Stimulated activated CD8-positive, alpha-beta memory T cell treated with anti-CD3 and anti-CD28 coated beads, Interleukin-15, amount 100 ng/mL, for 4 hours (primary cell): ENCODE measurements at places on chromosomes 3 and 15.

- no peak for DNase-seq
Observed at GRCh38 chr3:48415251-48415953, 14.5 kb downstream of the PLXNB1 start.

DNA sequence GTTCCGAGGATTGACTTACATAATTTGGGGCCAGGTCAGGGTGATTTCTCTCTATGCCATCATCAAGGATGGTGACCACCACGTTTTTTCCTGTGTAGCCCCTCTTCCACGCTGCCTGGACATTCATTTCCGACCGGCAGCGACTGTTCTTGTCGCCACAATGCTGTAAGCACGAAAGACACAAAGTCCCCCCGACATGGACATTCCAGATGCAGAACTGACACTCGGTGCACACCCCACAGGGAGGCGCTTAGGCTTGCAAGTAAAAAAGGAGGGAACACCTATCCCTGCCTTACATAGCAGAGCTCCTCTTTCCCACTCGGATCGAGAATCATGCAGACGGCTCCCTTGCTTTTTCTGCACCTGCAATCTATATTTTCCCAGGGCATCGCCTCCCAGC, 58.2 kb downstream of the PCSK6 start:
- DNase-seq, result no peak

DNA sequence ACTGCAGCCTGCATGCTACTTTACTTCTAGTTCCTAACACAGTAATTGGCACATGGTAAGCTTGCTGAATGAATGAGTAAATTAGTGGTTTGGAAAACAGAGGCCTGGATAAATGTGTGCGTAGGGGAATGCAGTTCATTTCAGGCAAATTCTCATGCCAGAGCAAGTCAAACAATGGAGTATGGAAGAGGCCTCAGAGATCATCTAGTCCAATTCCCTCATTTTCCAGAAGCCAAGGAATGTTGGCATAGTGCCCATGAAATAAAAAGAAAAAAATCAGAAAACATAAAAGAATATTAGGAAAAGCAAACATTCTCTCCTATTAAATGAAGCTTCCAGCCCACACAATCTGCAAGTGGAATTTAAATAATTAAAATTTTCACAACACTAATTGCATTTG, 92.4 kb downstream of the MB21D2 start:
- DNase-seq, result no peak

DNA sequence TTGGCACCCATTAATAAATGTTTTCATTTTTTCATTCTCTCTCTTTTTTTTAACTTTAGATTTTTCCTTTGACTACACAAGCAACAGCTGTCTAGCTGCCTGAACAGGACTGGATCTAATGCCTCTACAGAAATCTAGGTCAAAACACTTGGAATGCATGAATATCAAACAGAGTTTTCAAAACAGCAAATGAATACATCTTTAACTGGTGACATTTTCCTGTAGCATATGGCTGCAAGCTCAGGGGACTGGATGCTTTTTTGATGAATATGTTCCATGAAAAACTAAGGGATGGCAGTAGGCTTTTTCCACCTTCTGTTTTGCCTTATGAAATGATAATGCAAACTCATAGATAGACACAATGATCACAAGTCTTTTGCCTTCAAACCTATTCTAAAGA, 661.7 kb downstream of the MCTP2 start:
- no peak for DNase-seq

DNA sequence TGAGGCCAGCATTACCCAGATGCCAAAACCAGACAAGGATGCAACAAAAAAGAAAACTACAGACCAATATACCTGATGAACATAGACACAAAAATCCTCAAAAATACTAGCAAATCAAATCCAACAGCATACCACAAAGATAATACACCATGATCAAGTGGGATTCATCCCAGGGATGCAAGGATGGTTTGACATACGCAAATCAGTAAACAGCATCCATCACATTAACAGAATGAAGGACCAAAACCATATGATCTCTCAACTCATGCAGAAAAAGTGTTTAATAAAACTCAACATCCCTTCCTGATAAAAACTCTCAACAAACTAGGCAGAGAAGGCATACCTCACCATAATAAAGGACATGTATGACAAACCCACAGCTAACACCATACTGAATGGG, 14.0 kb upstream of the PIAS1 start:
- DNase-seq, result no peak

- no peak for DNase-seq
Observed at GRCh38 chr15:58543664-58544335, 112.0 kb downstream of the LIPC start.
